ENCODE measurements at places on chromosomes 5 and 9.

- DNase-seq: no peak
Measured at GRCh38 chr5:44046619-44047364, 342.4 kb downstream of the FGF10 start.

DNA sequence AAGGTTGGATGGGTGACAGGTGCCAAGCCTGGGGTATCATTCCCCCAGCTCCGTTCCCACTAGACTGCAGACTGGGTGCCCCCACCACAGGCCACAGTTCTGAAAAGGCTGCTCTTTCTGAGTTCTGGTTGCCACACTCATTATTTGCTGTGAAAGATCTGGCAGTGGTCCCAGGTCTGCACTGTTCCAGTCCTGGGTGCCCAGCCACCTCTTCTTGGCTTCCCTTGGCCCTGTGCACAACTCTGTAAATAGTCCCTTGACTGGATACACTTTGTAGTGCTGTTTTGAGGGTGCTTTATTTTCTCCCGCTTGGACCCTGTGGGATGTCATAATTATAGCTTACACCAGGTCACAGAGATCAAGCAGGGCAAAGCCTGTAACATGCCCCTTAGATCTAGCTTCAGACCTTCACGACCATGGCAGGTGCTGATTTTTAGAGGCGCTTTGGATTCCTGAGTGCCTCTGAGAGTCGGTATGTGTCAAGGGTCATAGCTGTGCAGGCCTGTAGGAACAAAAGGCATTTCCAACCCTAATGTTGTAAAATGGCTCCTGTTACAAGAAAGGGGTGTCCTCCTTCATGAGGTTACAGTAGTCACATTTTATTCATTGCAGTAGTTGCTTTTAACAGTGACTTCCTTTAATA is 344.9 kb downstream of the ICE1 start:
- DNase-seq: no peak

GRCh38 chr9:127776195-127776923 is 2.1 kb downstream of the SH2D3C start:
- peak; percentile 73 for DNase-seq

DNA sequence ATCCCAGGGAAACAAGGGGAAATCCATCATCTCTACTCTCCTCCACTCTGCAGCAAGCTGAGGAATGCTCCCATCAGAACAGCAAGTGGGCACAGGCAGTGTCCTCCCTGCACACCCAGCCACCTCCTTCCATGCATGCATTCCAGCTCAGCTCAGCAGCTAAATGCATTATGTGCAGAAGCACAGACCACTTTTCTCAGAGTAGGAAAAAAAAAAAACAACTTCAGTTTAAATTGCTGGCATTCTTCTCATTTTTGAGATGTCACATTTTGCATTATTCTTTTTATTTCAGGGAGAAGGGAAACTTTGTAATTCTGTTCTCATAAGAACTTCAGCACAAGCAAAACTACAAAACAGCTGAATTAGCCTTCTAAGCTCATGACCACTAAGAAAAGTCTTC is 312.2 kb downstream of the SEMA5A start:
- DNase-seq: no peak

DNA sequence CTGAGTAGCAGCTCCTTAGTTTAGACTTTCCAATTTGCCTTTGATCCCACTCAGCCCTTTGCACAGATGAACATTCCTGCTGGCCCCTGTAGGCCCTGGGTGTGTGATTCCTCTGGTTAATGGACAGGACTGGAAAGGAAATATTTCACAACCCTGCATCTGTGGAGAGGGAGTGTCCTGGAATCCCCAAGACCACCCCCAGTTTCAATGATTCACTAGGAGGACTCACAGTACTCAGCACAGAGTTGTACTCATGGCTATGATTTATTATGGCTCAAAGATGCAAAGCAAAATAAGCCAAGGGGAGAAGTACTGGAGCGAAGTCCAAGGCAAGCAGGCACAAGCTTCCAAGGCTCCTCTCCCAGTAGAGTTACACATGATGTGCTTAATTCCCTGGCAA is 42.4 kb upstream of the TJP2 start:
- DNase-seq: no peak

DNA sequence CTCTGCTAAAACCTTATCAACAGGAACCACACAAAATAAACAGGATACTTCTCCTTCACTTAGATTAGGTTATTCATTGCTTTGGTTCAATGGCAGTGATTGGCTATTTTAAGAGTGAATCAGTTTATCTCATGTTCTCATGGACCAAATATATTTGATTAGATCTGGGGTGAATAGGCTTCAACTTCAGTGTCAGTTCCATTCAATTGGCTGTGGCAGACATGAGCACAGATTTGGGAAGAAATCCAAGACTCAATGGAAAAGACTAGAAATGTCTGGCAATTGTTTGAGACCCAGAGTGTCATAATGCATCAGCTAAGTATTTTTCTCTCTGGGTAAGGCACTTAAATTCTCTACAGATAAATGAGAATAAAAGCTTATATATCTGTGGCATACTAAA is 37.1 kb downstream of the CDH18 start:
- no peak for DNase-seq

All from activated effector memory CD4-positive, alpha-beta T cell treated with Interleukin-2 at 50 U/mL for 16 hours (primary cell).